Stimulated activated CD4-positive, alpha-beta T cell treated with anti-CD3 and anti-CD28 coated beads, Interleukin-15, amount 100 ng/mL, for 1 hour (primary cell): ENCODE measurements at places on chromosomes 4 and X.

DNA sequence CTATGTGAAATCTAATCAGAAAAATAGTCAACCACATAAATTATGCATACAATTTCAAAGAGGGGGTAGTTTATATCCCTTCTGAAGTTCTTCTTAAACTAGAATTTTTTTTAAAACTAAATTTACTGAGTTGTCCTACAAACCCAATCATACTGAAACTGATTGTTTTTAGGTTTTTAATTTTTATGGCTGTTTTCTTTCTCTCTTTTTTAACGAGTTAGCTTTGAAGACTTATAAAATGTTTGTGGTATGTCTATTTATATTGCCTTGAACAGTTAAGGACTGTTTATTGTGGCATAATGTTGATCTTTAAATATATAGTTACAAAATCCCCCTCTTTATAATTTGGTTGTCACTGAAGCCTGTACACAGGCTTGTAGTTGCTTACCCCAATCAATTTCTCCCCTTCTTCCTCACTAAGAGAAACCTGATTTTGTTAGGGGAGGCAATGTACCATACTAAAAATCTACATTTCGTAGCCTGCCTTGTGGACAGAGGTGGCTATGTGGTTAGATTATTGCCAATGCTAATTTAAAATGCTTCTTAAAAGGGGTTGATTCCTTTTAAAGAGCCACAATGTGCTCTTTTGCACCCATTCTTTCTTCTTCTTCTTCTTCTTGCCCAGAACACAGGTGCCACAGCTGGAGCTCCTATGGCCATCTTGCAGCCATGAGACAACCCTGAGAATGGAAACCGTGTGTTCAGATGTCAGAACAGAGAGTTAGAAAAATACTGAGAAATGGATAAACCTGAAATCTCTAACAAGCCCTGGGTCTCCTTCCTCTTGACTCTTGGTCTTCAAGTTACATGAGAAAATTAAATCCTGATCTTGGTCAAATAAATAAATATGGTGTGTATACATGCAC lies 102.7 kb upstream of the ZNF827 start:
- no peak for DNase-seq

GRCh38 chr4:116870686-116871085 lies 214.7 kb downstream of the TRAM1L1 start:
- no peak for DNase-seq

DNA sequence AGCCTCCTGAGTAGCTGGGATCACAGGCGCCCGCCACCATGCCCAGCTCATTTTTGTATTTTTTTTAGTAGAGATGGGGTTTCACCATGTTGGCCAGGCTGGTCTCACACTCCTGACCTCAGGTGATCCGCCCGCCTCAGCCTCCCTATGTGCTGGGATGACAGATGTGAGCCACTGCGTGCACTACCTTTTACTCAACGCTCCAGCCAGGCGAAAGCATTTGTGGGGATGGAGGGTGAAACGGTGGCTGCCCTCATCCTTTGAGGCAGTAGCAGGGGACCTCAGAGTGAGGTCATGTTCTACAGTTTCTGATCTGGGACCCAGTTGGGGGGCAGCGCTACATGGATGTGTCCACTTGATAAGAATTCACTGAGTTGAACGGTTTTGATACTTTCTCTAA lies 65.8 kb upstream of the GPR78 start:
- no peak for DNase-seq

GRCh38 chr4:113450295-113451080 lies 311.1 kb downstream of the CAMK2D start:
- no peak for DNase-seq

DNA sequence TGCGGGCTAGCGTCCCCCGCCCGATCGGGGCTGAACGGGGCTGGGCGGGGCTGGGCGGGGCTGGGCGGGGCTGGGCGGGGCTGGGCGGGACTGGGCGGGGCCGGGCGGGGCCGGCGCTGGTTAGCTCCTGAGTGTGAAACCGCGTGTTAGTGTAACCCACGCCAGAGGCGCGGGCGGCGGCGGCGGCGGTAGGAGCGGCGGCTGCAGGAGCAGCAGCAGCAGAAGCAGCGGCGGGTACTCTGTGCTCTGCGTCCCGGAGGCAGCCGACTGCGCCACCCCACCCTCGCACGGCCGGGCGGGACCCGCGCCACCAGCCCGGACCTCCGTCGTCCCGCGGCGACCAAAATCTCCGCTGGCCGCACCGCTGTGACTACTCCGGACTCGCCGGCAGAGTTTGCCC lies 128.1 kb downstream of the LAS1L start:
- no peak for DNase-seq

DNA sequence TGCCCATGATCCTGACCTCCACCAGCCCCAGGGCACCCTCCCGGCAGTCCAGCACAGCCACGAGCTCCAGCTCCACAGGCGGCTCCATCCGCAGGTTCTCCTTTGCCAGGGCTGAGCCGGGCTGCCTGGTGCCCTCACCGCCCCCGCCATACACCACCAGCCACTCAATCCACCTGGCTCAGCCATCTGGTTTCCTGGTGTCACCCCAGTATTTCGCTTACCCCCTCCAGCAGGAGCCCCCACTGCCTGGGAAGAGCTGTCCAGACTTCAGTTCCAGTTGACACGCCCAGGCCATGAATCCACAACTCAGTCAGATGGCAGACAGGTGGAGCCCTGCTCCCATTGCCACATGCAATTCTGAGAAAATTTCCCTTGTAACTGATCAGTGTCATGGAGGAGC lies 3.9 kb downstream of the SHISA3 start:
- no peak for DNase-seq
